ENCODE measurements at places on chromosomes 2 and 18.

DNA sequence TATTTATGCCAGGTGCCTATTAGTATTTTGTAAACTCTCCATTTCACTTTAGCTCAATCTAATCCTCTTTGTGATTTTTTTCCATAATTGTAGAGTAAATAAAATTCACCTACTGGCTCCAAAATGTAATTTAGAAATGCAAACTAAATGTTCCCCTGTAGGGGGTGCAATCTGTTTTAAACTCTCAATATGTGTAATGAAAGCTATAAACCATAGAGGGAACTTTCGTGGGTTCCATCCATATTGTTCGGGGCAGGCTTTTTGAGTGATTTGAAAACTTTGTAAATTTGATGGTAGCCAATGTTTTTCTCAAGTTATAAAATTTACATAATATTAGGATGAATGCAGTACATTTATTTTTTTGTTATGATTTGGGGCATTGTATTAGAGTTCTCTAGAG lies 49.4 kb downstream of the TSPYL6 start:
- DNase-seq: peak; percentile 26

DNA sequence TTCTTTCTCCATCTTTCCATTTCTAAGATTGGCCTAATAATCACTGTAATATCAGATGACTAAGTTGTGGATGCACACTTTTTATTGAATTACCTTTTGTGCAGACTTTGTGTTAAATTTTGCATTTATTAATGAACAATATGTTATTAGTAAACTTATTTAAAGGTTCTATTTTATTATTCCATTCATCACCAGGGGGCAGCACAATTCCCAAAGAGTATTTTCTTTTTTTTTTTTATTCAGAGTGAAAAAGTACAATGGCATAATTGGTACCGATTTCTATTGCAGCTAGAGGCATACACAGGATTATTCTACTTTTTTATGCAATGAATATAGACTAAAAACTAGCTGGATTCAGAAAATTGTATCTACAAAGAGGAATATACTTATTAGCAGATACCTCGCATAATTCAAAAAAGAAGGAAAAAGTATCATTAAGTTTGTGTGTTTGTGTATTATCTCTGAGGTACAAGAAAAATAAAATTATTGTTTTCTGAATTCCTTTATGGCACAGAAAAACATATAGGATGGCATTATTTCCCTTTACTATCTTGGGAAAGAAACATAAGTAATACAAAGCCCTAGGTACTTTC lies 390.6 kb downstream of the ERBB4 start:
- peak; percentile 36 for DNase-seq

DNA sequence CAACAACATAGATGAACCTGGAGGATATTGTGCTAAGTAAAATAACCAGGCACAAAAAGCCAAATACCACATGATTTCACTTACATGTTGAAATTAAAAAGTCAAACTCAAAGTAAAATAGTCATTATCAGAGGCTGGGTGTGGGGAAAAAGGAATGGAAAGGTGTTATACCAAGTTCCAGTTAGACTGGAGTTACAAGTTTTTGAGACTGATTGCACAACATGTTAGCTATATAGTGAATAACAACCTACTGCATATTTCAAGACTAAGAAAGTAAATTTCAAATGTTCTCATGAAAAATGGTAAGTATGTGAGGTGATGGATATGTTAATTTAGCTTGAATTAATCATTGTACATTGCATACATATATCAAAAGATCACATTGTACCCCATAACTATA lies 116.8 kb upstream of the HNMT start:
- DNase-seq: no peak

DNA sequence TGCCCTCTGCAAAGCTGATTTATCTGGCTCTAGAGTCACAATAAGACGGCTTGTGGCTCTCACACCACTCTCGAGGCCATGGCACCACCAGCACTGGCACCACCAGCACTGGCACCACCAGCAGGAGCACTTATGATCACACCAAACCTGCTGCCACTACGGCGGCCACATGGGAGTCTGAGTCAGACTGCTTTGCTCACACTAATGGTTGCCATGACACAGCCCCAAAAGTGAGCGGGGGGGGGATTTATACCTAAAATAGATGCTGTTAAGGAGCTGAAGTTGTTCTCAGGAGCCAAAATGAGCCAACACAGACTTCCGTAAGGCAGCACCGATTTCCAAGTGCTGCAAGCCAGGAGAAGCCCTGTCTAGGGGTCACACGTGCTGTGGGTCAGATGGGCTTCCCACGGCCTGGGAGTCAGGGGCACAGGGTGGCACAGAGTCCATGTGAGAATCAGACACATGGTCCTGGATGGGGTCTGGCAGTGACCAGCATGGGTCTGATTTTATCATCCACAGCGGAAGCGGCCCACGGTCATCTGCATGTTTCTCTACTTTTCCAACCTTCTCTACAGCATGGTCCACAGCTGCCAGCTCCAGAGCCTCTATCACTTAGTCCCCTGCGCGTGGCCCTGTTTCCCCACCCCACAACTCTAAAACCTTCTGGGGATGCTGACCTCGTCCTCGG lies 16.7 kb downstream of the DNMT3A start:
- DNase-seq: no peak

GRCh38 chr2:218569661-218570500 lies 1.2 kb downstream of the CNOT9 start:
- peak; percentile 10 for DNase-seq

GRCh38 chr2:241061275-241061674 lies 40.8 kb downstream of the MTERF4 start:
- no peak for DNase-seq

DNA sequence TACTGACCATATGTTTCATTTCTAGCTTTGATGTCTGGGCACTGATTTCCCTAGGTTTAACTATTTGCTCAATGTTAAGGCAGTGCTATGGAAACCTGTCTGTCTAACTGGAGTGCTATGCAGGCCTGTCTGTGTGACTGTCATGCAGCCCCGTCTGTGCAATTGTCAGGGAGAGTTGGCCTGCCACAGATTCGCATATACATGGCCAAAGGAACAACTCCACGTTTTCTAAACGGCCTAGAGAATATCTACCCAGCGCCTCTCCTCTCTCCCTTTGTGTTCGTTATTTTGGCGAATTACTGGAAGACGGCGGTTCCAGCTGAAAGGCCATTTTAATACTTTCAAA lies 59.6 kb upstream of the PSME4 start:
- no peak for DNase-seq

GRCh38 chr2:106972782-106973181 lies 86.8 kb upstream of the ST6GAL2 start:
- DNase-seq: no peak

GRCh38 chr2:3265981-3266924 lies 111.4 kb downstream of the EIPR1 start:
- no peak for DNase-seq

GRCh38 chr2:121527009-121527682 lies 3.5 kb upstream of the RNU4ATAC start:
- no peak for DNase-seq

DNA sequence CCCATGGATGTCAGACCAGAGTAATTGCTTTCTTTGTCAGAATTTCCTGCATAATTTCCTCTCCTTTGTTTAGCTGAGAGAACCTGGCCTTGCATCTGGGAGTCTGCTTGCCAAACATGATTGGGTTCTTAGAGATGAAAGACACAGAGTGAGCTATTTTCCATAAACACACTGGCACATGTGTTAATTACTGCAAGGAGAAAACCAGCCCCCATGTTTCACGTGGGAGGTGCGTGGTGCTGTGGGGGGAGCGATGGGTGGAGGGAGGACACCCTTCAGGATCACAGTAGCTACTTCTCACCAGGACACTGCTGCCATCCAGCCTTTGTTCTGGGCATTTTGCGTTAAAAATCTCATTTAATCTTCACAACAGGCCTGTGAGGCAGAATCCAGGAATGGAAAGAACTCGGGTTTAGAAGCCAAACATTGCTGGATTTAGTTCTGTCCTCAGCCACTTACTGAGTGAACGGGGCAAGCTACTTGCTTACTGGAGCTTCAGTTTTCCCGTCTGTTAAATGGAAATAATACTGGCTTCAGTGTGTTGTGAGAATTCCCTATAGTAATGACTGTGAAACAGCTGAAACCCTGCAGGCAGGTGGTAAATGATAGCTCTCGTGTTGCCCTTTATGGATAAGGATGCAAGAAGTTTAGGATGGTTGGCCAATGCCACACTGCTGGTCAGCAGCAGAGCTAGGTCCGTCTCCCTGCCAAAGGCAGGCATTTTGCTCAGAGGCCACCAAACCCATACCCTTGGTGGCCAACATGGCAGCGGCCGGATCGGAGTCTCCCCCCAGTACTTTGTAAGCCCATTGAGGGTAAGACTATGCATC lies 100.1 kb upstream of the ASAP2 start:
- no peak for DNase-seq

DNA sequence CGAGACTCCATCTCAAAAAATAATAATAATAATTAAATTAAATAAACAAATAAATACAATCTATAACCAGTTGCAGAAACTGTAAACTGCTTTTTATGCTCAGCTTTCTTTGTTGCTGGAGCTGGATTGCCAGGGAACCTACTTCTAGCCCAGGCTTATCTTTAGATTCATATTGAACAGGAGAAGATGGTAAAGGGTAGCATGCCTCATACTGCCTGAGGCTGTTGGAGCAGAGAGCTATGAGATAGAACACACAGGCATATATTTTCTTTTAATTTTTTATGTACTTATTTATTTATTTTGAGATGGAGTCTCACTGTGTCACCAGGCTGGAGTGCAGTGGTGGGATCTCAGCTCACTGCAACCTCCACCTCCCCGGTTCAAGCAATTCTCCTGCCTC lies 28.7 kb upstream of the EML4 start:
- no peak for DNase-seq

- no peak for DNase-seq
Observed at GRCh38 chr2:147133286-147133908, 711.4 kb upstream of the ACVR2A start.

DNA sequence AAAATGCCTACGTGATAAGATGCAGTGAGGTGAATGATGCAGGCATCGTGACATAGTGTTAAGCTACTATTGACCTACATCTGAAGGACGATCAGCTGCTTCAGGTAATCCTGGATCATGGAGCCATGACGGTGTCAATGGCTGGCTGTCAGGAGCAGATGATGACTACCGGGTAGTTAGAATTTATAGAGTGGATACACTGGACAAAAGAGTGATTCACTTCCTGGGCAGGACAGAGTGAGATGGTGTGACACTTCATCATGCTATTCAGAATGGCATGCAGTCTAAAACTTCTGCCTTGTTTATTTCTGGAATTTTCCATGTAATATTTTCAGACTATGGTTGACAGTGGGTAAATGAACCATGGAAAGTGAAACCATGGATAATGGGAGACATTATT lies 29.5 kb downstream of the METTL8 start:
- DNase-seq: no peak

GRCh38 chr2:3780477-3781402 lies 77.4 kb downstream of the DCDC2C start:
- peak; percentile 39 for DNase-seq

DNA sequence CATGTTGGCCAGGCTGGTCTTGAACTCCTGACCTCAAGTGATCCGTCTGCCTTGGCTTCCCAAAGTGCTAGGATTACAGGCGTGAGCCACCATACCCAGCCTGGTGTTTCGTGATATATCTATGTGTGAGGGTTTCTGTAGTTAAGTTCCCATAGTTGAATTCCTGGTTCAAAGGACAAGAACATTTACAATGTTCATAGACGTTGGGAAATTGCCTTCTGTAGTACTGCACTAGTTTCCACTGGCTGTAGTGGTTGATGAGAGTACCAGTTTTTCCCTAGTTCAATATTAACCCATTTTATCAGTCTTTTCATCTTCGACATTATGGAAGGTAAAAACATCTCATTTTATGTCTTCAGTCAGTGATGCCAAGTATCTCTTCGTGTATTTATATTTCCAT lies 171.0 kb downstream of the NEDD4L start:
- no peak for DNase-seq

GRCh38 chr2:196233805-196234475 lies 62.6 kb upstream of the STK17B start:
- no peak for DNase-seq

- no peak for DNase-seq
Observed at GRCh38 chr2:177326591-177326990, 62.1 kb upstream of the NFE2L2 start.

DNA sequence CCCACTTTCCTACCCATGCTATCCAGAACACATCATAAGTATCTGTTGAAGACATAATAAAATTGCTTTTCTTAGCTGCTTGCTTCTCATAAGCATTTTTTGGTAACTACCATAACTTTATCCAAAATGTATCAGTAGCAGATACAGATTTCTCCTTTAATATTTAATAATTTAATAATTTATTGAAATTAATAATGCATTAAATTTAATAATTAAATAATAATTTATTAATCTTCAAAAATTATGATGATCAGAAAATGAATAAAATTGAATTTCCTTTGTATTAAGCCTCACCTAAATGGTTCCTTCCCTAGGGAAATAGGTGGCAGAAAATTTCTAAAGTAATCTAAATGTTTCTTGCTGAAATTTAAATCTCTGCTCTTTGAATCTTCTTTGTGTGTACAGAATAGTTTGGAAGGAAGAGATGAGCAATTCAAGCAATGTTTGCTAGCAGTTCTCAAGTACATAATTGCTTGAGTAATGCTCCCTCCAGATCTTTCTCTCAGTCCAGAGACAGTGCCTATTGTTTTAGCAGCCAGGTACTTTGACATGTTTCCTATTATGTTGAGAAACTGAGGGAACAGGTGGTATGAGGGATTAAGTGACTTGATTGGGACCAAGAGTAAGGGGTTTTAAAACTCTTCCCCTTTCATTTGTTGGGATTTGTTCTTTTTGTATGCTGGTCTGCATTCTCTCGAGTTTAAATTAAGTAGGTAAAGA lies 123.1 kb upstream of the CYP26B1 start:
- DNase-seq: no peak

- no peak for DNase-seq
Observed at GRCh38 chr2:7609974-7610373, 692.8 kb downstream of the RNF144A start.

GRCh38 chr18:44514766-44515165 lies 165.9 kb upstream of the SETBP1 start:
- DNase-seq: no peak

DNA sequence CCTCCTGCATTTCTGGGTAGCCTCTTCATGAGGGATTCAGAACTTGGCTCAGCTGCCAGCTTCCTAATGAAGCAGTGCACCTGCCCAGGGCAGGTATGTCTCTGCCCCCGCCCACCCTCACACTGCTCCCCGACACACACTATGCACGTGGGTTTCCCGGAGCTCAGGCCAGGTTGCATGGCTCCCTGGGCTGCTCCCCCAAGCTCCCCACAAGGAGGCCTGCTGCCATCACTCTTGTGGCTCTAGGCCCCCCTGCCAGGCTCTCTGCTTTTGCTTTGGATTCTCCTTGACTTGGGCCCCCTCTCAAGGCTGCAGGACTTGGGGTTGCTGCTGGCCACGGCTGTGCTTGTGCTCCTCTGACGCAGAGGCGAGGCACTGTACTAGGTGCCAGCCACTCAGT lies 43.6 kb downstream of the ADD2 start:
- no peak for DNase-seq

- DNase-seq: peak; percentile 19
Observed at GRCh38 chr2:3254442-3254941, 123.1 kb downstream of the EIPR1 start.

DNA sequence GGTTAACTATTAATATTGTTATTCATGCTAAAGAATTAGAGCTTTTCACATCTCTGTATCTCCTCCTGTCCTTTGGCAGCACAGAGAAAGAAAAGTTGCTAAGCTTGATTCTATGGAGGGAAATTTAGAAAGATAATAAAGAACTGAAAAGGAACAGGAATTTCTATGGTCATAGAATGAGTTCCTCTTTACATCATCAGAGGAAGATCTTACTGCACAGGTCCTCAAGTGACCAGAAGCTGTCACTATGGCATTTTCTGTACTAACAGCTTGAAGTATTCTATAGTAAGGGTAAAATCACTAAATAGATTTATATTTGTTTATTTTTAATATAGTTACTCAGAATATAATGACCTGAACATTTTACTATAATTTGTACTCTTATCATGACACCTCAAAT lies 6.0 kb upstream of the PRKD3 start:
- DNase-seq: no peak

Measured in NCI-H526 (cell line).